Stimulated activated CD8-positive, alpha-beta memory T cell treated with anti-CD3 and anti-CD28 coated beads, Interleukin-2, amount 100 ng/mL, for 48 hours (primary cell): ENCODE measurements at places on chromosomes 6 and 20.

DNA sequence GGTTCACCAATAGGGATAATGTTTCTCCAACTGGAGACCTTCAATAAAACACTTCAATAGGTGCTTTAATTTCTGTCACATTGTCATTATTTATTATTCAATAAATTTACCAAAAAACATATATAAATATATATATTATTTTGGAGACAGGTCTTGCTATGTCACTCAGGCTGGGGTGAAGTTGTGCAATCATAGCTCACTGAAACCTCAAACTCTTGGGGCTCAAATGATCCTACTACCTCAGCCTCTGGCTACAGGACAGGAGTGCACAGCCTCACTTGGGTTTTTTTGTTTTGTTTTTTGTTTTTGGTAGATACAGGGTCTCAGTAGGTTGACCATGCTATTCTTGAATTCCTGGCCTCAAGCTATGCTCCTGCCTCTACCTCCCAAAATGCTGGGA is 9.9 kb downstream of the SMLR1 start:
- no peak for DNase-seq

- DNase-seq, result no peak
These were observed 111.1 kb downstream of the IPCEF1 start for GRCh38 chr6:154245506-154245905.

GRCh38 chr6:34459899-34460593 is 5.8 kb upstream of the PACSIN1 start:
- no peak for DNase-seq

DNA sequence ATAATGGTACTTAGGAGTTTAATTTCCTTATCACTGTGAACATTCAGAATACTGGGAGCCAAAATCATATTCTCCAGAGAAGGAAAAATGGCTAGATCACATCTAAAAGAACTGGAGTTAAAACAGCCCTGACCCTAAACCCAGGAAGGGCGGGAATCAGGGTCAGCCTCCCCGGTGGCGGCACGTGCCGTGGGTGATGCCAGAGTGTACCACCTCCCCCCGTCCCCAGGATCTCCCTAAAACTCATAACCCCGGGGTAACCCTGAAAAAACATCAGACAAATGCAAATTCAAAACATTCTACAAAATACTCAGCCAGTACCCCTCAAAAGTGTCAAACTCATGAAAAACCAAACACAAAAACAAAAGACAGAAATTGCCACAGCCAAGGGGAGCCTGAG is 148.3 kb downstream of the DLL1 start:
- no peak for DNase-seq

- DNase-seq, result no peak
These were observed 9.1 kb upstream of the INSM1 start for GRCh38 chr20:20358801-20359200.

GRCh38 chr6:46704562-46704961 is 16.9 kb downstream of the TDRD6 start:
- DNase-seq, result no peak

DNA sequence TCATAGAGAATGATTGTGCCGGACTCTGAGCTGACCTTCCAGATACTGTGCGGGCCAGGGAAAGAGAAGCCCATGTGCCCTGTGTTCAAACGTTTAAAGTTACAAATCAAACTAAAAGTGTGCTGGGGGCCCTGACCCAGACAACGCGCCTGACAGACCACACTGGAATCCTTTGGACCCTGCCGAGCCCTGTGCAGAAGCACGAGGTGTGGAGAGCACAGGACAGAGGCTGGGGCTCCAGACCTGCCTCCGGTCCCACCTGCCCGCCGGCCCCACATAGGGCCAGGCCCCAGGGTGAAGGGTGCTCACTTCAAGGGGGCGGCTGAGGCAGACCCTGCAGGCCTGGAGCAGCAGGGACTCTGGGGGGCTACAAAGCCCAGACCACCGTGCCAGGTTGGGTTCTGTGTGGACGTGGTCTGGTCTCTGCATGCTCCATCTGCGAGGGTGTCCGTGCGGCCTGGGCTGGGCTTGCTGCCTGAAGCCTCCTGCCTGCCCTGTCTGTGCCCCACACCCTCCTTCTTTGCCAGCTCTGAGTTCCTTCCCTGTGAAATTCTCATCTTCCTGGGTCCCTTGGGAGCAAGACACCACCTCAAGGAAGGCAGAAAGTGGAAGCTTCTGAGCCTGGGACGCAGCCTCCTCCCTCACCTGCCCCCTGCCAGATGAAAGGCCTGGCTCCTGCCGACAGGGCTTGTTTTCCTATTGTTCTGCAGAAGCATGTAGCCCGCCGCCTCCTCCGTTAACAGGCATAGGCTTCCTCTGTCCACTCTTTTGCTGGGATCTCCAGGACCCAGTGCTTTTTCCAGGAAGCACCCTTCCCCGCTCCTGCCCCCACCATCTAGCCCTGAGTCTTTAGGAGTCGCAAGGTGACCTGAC is 186.2 kb downstream of the ERMARD start:
- DNase-seq, result no peak

- DNase-seq, result no peak
These were observed 131.3 kb downstream of the CEBPB start for GRCh38 chr20:50321797-50322480.

DNA sequence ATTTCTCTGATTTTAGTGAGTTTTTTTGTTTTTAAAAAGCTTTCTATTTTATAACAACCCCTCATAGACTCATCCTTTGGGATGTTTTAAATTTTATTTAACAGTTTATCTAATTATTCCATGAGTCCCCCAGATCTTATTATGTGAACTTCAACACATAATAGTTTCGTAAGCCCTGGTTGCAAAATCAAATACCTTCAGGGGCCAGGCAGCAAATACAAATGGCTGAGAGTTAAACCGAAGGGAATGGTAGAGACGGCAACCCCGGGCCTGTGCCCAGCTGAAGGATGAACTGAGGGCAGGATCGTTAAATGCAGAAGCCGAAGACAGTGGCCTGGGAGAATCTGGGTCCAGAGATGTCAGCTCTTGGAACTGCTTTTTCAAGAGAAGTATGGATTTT is 88.4 kb downstream of the RTN4IP1 start:
- DNase-seq, result no peak
